ENCODE measurements at places on chromosomes 6 and 20.

- DNase-seq, result no peak
Observed at GRCh38 chr6:3293271-3294155, 34.8 kb downstream of the PSMG4 start.

GRCh38 chr6:150673720-150674346 is 74.1 kb downstream of the PLEKHG1 start:
- DNase-seq, result no peak

- DNase-seq, result no peak
Observed at GRCh38 chr6:72950114-72950860, 275.0 kb downstream of the KHDC1L start.

- no peak for DNase-seq
Observed at GRCh38 chr20:9053108-9053507, 15.8 kb upstream of the PLCB4 start.

GRCh38 chr6:170516783-170517616 is 36.1 kb downstream of the PSMB1 start:
- peak; percentile 87 for DNase-seq

DNA sequence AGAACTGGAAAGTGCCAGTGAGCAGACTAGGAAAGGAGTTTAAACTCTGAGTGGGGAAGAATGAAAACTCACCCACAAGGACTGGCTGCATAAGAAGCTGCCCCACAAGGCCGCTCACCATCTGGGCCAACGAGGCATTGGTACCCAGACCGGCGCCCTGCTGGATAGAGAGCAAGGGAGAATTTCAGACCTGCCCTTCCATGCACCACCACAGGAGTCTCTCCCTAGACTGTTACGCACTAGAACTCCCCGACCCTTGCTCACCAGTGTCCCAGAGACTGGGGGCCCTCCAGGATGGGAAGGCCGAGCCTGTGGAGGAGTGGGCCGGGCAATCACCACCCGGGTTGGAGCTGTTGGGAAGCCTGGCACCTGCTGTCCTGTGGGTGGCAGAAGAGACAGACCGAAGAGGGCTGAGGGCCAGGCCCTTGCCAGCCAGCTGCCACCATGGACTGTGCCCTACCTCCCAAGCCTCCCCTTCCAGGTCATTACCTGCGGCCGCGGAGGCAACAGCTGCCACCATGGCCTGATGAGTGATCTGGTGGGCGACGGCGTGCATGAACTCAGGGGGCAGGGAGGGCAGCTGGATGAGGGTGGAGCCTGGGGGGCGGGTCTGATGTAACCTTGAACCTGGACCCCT is 8.5 kb downstream of the BAG6 start:
- no peak for DNase-seq

GRCh38 chr20:37464611-37465010 is 56.4 kb upstream of the NNAT start:
- no peak for DNase-seq

- DNase-seq, result no peak
Observed at GRCh38 chr20:54619682-54620081, 144.3 kb downstream of the DOK5 start.

DNA sequence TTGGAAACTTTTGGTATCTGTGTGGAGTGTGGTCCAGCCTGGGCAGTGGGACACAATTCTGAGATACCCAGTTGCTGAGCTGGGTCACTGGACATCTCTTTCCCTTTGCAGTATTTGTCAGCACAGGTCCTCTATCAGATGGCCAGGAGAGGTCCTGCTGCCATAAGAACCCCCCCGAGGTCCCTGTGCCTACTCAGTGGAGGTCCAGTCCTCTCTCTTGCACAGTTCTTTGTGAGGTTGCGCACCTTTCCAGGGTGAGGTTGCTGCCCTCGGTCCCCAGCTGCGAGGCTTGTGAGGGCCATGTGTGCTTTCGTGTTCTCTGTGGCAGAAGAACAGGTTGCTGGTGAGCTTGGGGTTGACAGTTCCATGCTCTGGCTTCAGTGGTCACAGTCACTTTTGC is 320.6 kb downstream of the QKI start:
- no peak for DNase-seq

- peak; percentile 92 for DNase-seq
Observed at GRCh38 chr6:113856625-113857555, at the start of gene MARCKS. Gene MARCKS (plus strand): TSS chr6:113857345. CDS start chr6:113857746, 401 bp downstream.

DNA sequence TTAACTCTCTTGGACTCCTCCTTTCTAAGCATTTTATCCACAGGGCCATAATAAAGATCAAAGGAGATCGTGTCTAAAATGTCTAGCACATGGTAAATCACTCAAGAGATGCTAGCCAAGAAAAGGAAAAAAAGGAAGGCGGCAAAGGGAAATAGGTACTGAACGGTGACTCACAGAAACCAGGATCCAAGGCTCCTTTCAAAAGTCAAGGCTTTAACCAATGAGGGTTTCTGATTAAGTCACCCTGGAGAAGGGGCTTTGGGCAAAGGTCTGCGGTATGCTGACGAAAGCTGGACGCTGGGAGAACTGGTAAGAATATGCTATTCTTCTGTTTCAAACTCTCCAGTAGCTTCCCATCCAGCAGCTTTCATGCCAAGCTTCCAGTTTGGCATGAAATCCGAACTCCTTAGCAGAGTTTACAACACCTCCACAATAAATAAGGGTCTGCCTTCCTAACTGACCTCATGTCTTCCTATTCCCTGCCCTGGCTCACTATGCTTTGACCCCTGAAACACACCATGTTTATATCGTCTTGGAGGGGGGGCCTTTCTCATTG is 1.0 kb downstream of the TOMM34 start:
- DNase-seq, result peak; percentile 5

GRCh38 chr6:36729161-36729524 is 31.5 kb downstream of the RAB44 start:
- DNase-seq, result no peak

DNA sequence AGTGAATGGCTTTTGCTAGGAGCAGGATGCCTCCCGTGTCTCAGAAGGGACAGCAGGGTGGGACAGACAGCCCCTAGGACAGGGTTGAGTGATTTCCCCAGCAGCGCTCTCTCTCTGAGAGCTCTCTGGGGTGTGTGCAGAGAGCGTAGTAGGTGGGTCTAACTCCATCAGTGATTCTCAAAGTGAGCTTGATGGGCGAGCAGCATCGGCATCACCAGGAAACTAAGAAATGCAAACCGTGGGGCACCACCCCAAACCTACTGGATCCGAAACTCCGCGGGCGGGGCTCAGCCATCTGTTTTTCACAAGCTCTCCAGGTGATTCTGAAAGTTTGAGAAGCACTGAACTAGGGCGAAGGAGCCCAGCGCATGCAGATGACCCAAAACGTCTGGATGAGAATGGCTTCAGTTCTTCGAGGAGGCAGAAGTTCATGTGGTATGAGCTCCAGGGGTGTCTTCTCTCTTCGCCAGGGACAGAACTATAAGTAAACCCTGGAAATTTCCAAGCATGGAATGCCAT is 119.6 kb upstream of the RNF24 start:
- no peak for DNase-seq

DNA sequence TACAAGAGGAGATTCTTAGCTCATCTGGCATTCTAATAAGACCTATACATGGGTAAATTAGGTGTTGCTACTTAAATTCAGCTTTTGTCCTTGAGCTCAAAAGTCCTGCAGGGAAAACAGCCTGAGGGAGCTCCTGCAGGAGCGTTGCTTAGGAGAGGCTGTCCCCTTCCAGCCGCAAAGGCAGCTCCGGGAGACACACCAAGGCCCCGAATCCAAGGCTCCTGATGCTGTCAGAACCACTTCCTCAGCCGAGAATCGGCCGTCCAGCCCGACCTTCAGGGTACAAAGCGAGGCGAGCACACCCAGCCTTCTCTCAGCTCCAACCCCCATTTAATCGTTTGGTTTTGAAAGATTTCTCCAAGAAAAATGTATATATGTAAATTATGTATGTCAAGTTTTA is 87.0 kb downstream of the DACT2 start:
- DNase-seq, result no peak

DNA sequence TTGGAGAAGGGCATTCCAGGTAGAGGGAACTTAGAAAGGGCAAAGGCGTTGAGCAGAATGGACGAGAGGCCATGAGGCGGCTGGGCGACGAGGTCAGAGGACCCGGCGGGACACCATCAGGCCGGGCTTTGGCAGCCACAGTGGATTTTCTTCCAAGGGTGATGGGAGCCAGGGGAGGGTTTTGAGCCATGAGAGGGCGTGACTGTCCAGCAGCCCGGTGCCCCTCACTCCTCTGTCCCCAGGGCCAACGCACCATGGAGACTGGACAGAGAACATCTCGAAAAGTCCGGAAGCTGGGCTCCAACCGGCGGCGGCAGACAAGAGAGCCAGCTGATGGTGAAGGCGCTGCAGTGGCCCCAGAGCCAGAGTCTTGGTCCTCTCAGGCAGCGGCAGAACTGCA is 6.4 kb downstream of the RAB44 start:
- no peak for DNase-seq

GRCh38 chr6:387293-387741 is 4.2 kb upstream of the IRF4 start:
- DNase-seq, result no peak

- no peak for DNase-seq
Observed at GRCh38 chr6:109013656-109014305, 80.9 kb downstream of the SESN1 start.

DNA sequence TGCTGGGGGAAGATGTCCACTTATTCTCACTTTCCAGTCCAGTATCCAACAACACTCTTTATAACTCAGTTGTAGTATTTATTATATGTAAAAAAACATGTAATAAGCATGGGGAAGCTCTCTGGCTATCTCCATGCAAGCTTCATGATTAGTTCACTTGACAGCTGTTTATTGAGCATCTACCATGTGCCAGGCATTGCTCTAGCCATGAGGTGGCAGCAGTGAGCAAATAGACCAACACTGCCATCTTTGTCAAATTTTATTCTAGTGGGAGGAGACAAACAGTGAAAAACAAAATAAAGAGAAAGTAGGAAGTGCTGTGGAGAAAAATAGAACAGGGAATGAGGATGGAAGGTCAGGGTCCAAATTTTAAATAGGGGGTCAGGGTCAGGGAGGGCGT is 131.8 kb downstream of the CFAP61 start:
- no peak for DNase-seq

DNA sequence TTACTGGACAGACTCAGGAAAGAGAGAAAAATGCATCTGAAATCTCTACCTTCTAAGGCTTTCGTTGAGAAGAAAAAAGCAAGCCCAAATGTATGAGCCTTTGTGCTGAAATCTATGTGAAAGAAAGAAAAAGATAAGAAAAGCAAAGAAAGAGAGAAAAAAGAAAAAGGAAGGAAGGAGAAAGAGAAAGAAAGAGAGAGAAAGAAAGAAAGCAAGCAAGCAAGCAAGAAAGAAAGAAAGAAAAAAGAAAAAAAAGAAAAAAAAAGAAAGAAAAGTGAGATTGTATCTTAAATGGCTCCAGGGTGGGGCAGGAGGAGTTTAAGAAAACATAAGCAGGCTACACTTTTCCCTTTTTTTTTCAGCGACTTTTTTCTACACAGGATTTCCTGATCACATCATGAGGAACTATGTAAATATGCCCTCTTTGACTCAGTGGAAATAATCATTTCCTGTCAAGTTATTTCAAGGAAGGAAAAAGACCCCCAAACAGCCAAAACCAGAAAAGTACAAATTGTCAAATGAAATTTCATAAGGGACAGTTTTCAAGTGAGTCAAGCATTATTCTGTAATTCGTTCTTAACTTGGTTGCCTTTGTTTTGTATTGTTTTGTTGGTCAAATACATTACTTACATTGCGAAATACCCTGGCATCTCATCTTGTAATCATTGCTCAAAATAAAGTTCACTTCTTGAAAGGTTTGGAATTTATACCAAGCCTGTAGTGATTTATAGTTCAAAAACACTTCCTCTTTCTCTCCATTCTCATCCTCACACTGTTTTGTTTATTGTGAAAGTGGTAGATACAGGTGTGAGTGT is 79.5 kb upstream of the RNF217 start:
- DNase-seq, result no peak

DNA sequence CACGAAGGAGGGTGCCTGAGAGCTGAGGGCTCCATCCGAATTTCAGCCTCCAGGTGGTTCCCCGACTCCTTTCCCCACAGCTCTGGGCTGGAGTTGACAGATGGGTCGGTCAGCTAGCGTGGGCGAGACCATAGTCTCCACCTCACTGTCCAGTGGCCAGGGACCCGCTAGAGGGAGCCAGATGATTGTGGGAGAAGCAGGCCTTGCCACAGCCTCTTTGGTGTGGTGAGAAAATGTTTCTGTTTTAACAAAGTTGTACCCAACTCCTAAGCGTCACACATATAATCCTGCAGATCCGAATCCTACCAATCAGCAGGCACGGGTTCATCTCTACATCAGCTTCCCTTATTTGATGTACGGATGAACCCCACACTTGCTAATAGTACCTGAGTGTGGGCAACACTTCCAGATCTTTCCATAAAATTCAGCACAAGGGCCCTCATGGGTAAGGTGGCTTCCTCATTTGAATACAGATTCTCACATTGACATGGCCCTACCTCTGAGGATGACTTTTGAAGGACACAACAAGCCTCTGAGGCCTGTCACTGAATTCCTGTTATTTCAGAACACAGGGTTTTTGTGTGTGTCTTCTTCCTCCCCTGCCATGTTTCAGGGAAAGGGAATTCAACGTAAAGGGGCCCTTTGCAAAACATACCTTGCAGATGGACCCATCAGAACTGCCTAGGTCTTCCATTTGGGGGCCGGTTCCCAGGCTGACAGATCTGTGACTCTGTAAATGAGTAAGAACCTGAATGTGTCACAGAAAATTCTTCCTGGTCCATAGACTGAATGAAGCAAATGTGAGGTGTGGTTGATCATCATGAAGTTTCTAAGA is 103.2 kb upstream of the DUSP22 start:
- peak; percentile 93 for DNase-seq

- DNase-seq, result peak; percentile 21
Observed at GRCh38 chr6:167789358-167789757, 37.4 kb upstream of the AFDN start.

- DNase-seq, result no peak
Observed at GRCh38 chr6:88490195-88490907, 324.2 kb upstream of the CNR1 start.

DNA sequence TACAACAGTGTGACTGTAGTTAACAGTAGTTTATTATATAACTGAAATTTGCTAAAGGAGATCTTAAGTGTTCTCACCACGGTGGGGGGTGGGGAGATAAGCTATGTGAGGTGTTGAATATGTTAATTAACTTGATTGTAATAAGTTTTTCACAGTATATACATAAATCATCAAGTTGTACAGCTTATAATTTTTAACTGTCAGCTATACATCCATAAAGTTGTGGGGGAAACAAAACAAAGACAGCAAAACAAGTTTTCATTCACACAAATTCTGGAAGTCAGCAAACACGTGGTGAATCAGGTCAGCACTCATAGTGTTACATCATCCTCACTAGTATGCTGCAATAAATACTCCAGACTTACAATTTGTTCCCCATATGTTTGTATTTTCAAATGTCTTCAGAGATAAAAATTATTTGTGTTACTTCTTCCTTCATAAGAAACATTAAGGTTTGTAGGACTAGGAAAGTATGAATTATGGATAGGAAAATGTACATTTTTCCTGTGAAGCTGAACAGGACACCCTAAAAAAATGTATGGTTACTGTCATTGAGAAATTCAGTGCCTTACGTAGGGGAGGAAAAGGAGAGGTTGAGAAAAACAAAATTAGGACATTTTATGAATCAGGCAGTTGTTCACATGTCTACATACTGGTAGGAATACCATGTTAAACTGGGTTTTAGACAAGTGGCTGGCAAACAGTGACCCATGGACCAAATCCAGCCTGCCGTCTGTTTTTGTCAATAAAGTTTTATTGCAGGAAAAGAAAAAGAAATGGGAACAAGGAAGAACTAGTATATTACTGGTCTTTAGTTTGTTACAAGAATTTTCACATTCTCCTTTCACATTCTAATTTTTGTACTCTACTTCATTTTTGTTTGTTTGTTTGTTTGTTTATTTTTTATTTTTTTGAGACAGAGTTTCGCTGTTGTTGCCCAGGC is 6.0 kb downstream of the SUMO4 start:
- DNase-seq, result no peak

- DNase-seq, result no peak
Observed at GRCh38 chr20:47969426-47969825, 184.1 kb upstream of the SULF2 start.

- DNase-seq, result peak; percentile 19
Observed at GRCh38 chr6:132812756-132813172, 1.6 kb upstream of the RPS12 start.

All from neural progenitor cell (in vitro differentiated cells).